Fibroblast of the aortic adventitia (primary cell): ENCODE measurements at places on chromosomes 12 and 14.
A peak's percentile ranks its signal among the peaks of the same experiment; 100 is the strongest.

- no peak for DNase-seq
These were observed 396.1 kb downstream of the NAV3 start for GRCh38 chr12:78226763-78227162.

DNA sequence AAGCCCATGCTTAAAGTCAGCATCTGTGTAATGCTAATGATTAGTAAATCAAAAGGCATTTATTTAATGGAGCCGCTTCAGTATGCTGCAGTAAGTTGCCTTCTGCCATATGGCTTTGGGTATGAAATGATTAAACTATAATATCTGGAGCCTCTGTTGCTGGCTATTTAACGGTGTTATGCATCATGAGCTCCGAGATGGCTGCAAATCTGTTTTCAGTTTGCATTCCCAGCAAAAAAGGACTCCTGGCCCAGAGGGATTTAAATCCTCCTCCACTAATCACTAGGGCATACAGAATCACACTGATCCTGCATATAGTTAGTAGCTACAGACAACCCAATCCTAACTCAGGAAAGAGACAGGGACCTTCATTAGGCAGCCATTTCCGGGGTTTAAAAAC is 171.5 kb upstream of the EEA1 start:
- no peak for DNase-seq

- peak; percentile 53 for DNase-seq
These were observed 2.1 kb downstream of the CHST11 start for GRCh38 chr12:104458694-104459367.

GRCh38 chr12:121144416-121144914 is 11.8 kb downstream of the P2RX7 start:
- peak; percentile 37 for DNase-seq

DNA sequence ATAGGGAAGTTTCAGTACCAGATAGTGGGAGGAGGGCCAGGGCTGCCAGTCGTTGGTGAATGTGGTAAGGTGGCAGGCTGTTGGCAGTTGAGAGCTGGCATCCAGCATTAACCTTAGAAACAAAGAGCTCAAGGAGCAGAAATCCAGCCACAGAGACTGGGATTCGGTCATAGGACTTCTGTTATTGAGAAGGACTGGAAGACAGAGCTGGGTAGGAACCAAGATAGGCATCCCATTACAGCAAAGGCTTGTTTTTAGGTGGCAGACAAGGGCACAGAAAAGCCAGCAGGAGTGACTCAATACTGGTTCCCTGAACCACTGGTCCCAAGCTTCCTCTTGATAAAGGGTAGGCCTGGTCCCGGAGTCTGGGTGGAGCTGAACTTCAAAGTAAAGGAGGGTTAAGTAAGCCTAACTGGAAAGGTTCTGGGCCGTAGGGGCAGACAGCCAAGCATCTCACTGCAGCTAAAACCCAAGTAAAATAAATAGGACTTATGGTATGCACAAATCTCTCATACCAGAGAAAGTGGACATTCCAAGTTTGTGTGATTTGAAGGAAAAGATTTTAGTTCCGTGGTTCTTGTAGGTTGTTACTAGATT is 147.9 kb downstream of the ETV6 start:
- DNase-seq, result peak; percentile 95

- DNase-seq, result peak; percentile 58
These were observed 5.4 kb downstream of the FOS start for GRCh38 chr14:75283833-75284563.

DNA sequence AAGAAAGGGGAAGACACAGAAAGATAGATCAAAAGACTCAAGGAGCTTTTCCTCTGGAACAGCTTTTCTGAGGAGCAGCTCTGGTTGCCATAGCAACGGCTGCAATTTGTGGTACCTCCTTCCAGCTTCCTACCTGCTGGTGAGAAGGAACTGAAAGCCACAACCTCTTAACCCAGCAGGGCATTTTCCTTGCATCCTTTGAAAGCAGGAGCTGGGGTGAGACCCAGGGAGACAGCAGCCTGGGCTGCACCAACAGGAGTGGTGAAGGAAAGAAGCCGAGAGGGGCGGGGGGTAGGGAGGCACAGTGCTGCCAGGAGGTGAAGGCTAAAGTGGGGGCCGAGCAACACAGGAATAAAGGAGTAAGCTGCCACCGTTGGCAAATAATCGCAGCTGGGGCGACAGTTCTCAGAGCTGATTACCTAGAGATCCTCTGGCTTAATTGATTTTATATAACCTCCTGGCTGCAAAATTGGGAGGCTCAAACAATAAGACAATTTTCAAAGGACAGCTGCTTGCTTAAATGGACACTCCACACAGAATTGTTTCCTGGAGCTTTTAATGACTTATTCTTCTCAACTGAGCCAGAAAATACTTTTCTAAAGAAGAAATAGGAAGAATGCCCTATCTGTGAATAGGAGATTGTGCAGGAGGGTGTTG is 129.4 kb downstream of the RPAP3 start:
- DNase-seq, result no peak

DNA sequence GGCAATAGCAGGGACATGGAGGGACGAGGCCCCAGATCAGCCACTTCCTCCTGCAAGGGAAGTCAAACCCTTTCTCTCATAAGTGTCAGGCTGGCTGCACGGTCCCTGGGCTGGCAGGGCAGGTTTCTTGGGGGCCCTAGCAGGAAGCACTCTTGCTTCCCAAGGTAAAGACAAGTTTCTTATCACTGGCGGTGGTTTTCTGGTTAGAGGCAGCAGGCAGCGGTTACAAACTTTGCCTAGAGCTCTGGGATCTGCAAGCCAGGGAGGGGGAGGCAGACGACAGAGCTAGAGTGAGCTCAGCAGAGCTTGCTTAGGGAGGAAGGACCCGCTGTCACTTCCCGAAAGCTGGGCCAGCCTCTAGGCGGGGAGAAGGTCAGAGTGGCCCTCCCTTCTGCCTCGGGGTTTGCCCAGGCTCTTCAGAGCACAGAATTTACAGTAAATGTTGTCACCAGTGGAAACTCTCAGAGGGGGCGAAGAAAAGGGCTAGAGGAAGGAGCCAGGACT is 20.4 kb downstream of the BATF start:
- peak; percentile 60 for DNase-seq
